ENCODE measurements at places on chromosomes 1 and 21. TPM values are rescaled to one million over a fixed set of nuclear protein-coding genes. Genes with fewer than 3 reads are reported as not detected.

Gene KCNJ9
- total RNA-seq: not detected

Gene ATP5PB
- total RNA-seq: 166 TPM

Gene KRTAP19-1
- total RNA-seq: not detected

Gene DMRTA2
- total RNA-seq: not detected

All from glomerular endothelial cell (primary cell).